ENCODE measurements at places on chromosomes 5 and 9.

DNA sequence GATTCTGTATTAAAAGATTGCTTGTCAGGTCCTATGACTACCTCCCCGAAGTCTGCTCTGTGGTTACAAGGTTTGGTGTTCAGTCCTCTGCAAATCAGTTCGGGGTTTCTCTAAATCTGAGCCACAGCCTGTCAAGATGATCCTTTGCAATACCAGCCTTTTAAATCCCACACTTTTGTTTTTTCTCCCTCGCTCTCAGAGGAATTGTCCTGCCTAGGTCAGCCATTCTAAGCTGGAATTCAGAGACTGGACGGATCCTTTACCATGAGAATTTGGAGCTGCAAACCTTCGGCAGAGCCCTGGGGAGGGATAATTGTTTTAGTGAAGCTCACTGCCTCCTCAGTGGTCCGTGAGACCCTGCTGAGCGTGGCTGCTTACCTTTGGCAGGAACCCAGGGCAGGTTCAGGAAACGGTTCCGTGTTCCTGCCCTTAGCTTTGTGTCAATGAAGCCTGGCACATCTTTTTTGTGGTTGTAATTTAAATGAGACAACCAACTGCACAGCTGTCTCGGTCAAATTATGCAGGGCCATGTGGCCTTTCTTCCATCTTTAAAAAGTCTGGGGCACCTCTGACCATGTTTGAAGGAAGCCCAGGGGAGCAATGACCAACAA lies 47.2 kb downstream of the EBF1 start:
- no peak for DNase-seq

DNA sequence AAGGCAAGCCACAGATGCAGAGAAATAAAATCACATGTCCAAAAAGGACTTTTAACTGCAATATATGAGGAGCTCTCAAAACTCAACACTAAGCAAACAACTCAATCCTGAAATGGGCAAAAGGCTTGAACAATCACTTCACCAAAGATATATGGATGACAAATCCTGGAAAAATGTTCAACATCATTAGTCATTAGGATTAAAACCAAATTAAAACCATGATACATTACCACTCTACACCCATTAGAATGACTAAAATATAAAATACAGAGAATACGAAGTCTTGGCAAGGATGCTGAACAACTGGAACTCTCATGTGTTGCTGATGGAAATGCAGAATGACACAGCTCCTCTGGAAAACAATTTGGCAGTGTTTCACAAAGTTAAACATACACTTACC lies 277.4 kb downstream of the TLE1 start:
- DNase-seq, result no peak

- DNase-seq, result no peak
These were observed at the start of gene UNC5A for GRCh38 chr5:176810081-176810597. TSS of gene UNC5A (plus strand) at chr5:176810559. CDS start at chr5:176810751, 192 bp downstream.

DNA sequence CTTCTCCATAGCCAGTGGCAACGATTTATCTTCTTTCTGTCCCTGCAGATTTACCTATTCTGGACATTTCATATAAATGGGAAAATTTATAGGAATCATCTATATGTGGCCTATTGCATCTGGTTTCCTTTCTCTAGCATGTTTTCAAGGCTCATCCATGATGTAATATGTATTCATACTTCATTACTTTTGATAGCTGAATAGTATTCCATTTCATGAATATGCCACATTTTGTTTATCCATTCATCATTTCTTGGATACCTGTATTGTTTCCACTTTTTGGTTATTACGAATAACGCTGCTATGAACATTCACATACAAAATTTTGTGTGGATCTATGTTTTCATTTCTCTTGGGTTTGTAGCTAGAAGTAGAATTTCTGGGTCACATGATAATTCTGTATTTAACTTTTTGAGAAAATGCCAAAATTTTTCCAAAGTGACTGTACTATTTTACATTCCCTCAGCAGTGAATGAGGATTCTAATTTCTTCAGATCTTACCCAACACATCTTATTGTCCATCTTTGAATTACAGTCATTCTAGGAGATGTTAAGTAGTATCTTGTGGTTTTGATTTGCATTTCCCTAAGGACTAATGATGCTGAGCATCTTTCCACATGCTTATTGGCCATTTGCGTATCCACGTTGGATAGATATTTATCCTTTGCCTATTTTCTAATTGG lies 3.6 kb downstream of the IARS1 start:
- no peak for DNase-seq

- no peak for DNase-seq
These were observed 43.4 kb downstream of the NFIB start for GRCh38 chr9:14270358-14271092.

DNA sequence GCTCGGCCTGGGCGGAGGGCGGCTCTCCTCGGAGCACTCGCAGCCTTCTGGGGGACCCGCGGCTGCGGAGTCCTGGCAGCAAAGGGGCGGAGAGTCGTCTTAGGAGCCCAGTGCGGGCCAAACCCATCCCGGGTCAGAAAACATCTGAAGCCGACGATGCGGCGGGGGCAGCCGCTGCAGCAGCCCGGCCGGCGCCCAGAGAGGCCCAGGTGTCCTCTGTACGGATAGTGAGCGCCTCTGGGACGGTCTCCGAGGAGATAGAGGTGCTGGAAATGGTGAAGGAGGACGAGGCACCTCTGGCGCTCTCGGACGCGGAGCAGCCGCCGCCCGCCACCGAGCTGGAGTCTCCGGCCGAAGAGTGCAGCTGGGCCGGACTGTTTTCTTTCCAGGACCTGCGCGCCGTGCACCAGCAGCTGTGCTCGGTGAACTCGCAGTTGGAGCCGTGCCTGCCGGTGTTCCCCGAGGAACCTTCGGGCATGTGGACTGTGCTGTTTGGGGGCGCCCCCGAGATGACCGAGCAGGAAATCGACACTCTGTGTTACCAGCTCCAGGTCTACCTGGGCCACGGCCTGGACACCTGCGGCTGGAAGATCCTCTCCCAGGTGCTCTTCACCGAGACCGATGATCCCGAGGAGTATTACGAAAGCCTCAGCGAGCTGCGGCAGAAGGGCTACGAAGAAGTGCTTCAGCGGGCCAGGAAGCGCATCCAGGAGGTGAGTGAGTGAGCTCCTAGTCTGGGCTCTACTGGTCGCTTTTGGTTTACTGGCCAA lies 1.2 kb downstream of the JMY start:
- DNase-seq, result no peak

- no peak for DNase-seq
These were observed 57.6 kb downstream of the COX7C start for GRCh38 chr5:86675311-86675710.

- no peak for DNase-seq
These were observed 327.4 kb downstream of the SH3GL2 start for GRCh38 chr9:17906176-17906840.

Measured in omental fat pad (tissue), 4 donors.